Activated naive CD4-positive, alpha-beta T cell treated with anti-CD3 and anti-CD28 coated beads, Interleukin-2, amount 50 U/mL, for 72 hours (primary cell): ENCODE measurements at places on chromosomes 3 and 15.

GRCh38 chr3:63768386-63768785 is 50.7 kb upstream of the C3orf49 start:
- no peak for DNase-seq

- DNase-seq, result no peak
These were observed 4.9 kb upstream of the FAM131A start for GRCh38 chr3:184332370-184333090.

DNA sequence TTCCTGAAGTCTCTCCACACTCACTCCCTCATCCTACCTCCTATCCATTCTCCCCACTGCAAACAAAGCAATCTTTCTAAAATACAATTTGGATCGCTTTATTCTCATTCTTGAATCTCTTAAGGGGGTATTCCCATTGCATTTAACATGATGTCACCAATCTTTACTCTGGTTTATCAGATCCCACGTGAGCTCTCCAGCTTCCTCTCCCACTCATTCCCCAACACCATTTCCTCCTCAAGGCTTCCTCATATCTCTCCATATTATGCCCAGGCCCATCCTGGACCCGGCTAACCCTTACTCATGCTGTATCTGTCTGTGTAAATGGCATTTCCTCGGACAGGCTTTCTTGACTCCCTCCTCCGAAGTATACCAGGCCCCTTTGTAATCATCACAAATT is 165.0 kb downstream of the CD47 start:
- no peak for DNase-seq

DNA sequence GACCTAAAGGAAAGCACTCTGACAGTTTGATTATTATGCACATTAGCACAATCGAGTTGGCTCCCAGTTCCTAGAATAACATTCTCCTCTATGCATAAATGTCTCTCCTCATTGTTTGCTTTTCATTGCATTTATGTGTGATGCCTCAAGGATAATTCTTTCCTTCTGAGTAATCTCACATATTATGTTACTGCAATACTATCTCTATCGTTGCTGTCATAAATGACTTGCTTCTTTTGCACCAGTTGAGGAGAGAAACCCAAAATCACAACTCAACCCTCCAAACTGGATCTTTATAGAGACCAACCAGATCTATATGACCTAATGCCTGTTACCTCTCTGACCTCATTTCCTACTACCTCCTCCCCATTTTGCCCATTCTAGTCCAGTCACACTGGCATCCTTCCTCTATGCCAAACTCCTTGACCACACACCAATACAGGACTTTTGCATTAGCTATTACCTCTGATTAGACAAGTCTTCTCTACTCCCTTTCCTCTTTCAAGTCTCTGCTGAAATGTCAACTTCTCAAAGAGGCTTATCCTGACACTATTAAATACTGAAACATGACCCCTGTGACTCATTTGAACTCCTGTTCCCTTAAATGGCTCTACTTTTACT is 1026.0 kb downstream of the TUSC7 start:
- no peak for DNase-seq
